ENCODE measurements at places on chromosomes 3 and 15. TPM values are rescaled to one million over a fixed set of nuclear protein-coding genes. Genes with fewer than 3 reads are reported as not detected.

Gene ST6GAL1
- total RNA-seq: 60.1 TPM

Gene CDCP1
- total RNA-seq: 4.3 TPM

Gene CEMIP
- 0.11 TPM for total RNA-seq

Gene LRRC2
- 1.1 TPM for total RNA-seq

Gene SLC6A6
- 109 TPM for total RNA-seq

Gene RYR3
- total RNA-seq: 1.7 TPM

- H3K36me3 ChIP-seq: no peaks in the 10 kb centered on the region
- no peak overlapping the region for H3K4me3 ChIP-seq
- H3K27me3 ChIP-seq: no peaks in the 10 kb centered on the region
- H3K4me1 ChIP-seq: no peaks in the 10 kb centered on the region
- DNase-seq: peak; percentile 56
Observed at GRCh38 chr3:124916837-124917409, 17.6 kb downstream of the MUC13 start.

DNA sequence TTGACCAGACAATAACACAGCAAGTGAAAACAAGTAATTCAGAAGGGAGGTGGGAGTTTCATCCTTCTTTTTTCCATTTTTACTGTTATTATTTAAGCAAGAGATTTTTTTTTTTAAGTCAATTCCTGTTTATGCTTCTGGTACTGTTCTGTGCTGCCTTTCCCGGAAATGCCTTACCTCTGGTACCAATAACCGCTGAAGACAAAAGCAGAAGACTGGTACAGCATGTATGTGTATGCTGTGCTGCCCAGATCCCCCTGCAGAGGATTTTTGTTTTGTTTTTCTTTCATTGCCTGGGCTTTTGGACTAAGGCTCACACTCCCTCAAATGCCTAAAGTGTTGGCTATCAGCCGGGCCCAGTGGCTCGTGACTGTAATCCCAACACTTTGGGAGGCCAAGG is 21.3 kb upstream of the SRGAP3 start:
- H3K27ac ChIP-seq: no peak overlapping the region
- H3K4me1 ChIP-seq: no peaks in the 10 kb centered on the region
- no peaks in the 10 kb centered on the region for H3K36me3 ChIP-seq

- no peak for DNase-seq
- no peak overlapping the region for H3K4me3 ChIP-seq
- H3K4me1 ChIP-seq: no peaks in the 10 kb centered on the region
- H3K27ac ChIP-seq: no peak overlapping the region
- no peaks in the 10 kb centered on the region for H3K36me3 ChIP-seq
Observed at GRCh38 chr3:147389717-147390116, 16.6 kb downstream of the ZIC4 start.

DNA sequence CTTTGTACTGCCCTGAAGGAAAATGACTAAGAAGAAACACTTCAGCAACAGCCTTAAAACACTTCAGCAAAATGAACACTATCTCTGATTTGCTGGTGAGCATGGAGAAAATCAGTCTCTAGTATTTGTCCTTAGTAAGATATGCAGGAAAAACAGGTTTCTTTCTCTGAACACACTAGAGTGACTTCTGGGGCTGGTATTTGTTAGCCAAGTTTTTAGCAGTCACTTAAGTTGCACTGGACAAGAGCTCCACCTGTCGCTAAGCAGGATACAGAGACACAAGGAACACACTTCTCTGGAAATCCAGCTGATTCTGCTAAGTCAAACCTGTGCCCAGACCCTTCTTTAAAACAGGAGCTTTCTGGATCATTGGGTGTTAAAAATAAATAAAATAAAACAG is 65.3 kb downstream of the CHAC1 start:
- H3K27ac ChIP-seq: no peak overlapping the region
- no peak overlapping the region for H3K4me3 ChIP-seq
- no peaks in the 10 kb centered on the region for H3K4me1 ChIP-seq
- peaks cover 21% of the 10 kb centered on the region for H3K36me3 ChIP-seq

DNA sequence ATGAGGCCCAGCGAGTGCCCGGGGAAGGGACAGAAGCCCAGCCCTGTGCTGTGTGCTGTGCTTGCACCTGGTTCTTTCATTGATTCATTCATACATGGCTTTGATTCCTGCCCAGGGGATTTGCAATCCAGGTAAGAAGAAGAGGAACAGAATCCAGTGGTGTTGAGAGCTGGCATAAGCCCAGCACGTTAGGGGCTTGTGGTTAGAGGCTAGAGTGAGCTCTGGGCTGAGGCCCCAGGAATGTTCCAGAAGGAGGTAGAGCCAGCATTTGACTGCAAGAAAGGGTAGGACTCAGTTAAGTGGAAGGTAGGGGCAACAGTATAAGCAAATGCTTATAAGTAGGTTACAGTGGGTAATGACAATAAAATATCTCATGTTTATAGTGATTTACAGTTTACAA is 2.3 kb downstream of the VWA5B2 start:
- peaks cover 54% of the 10 kb centered on the region for H3K4me1 ChIP-seq
- DNase-seq: no peak
- no peak overlapping the region for H3K4me3 ChIP-seq
- H3K27ac ChIP-seq: no peak overlapping the region
- peaks cover 5% of the 10 kb centered on the region for H3K36me3 ChIP-seq

DNA sequence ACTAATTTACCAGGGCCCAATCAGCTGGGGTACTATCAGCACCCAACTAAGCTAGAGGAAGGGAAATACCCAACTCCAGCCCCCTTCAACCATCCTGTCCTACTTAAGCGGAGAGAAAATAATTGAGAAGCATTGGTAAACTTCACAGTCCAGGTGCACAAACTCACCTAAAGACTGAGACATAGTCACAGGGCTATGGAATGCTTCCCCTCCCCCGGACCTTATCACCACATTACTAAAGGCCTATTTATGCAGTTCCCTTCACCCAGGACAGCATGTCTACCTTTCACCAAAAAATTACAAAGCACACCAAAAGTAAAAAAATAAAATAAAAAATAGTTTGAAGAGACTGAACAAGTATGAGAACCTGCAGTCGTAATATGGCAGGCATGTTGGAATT is 47.9 kb downstream of the HOMER2 start:
- no peak overlapping the region for H3K27ac ChIP-seq
- no peak overlapping the region for H3K4me3 ChIP-seq
- no peak for DNase-seq
- H3K27me3 ChIP-seq: no peaks in the 10 kb centered on the region

DNA sequence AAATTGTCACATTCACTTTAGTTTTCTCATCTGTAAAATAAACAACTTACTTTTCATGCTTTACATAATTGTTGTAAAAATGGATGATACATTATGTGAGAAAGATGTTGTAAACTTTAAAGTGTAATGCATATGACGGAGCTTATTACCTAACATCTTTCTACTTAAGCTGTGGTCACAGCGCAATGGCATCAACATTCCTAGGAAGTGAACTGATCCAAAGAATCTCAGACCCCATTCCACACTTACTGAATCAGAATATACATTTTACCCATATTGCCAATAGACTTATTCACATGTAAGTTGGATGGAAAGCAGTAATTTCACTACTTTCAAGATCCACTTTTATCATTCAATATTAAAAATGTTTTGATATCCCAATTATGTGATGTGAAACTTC is 497.5 kb downstream of the FGF12 start:
- no peak for DNase-seq
- H3K4me3 ChIP-seq: no peak overlapping the region
- no peak overlapping the region for H3K27ac ChIP-seq
- no peaks in the 10 kb centered on the region for H3K4me1 ChIP-seq

GRCh38 chr3:110734524-110734923 is 337.1 kb upstream of the NECTIN3 start:
- H3K27ac ChIP-seq: no peak overlapping the region
- no peak for DNase-seq
- no peaks in the 10 kb centered on the region for H3K27me3 ChIP-seq
- H3K4me1 ChIP-seq: no peaks in the 10 kb centered on the region
- no peaks in the 10 kb centered on the region for H3K36me3 ChIP-seq

- DNase-seq: no peak
- H3K27me3 ChIP-seq: no peaks in the 10 kb centered on the region
- H3K36me3 ChIP-seq: no peaks in the 10 kb centered on the region
- H3K4me3 ChIP-seq: no peak overlapping the region
- H3K27ac ChIP-seq: no peak overlapping the region
Observed at GRCh38 chr3:11953778-11954177, 50.4 kb upstream of the SYN2 start.

- no peak overlapping the region for H3K27ac ChIP-seq
- H3K4me1 ChIP-seq: peaks cover 5% of the 10 kb centered on the region
- H3K36me3 ChIP-seq: no peaks in the 10 kb centered on the region
- DNase-seq: no peak
- no peaks in the 10 kb centered on the region for H3K27me3 ChIP-seq
- H3K4me3 ChIP-seq: no peak overlapping the region
Observed at GRCh38 chr3:114449271-114450007, 155.6 kb downstream of the TIGIT start.

GRCh38 chr15:79779746-79780145 is 117.1 kb downstream of the MTHFS start:
- H3K27me3 ChIP-seq: no peaks in the 10 kb centered on the region
- no peak overlapping the region for H3K4me3 ChIP-seq
- H3K27ac ChIP-seq: no peak overlapping the region
- H3K36me3 ChIP-seq: no peaks in the 10 kb centered on the region
- DNase-seq: no peak

GRCh38 chr15:51128701-51129100 is 34.0 kb upstream of the TNFAIP8L3 start:
- no peak overlapping the region for H3K4me3 ChIP-seq
- DNase-seq: no peak
- H3K27ac ChIP-seq: no peak overlapping the region

Data from adrenal gland (tissue), 19 donors.